Right renal pelvis (tissue), 4 donors: ENCODE measurements at places on chromosomes 1 and 21. TPM values are rescaled to one million over a fixed set of nuclear protein-coding genes. Genes with fewer than 3 reads are reported as not detected.

DNA sequence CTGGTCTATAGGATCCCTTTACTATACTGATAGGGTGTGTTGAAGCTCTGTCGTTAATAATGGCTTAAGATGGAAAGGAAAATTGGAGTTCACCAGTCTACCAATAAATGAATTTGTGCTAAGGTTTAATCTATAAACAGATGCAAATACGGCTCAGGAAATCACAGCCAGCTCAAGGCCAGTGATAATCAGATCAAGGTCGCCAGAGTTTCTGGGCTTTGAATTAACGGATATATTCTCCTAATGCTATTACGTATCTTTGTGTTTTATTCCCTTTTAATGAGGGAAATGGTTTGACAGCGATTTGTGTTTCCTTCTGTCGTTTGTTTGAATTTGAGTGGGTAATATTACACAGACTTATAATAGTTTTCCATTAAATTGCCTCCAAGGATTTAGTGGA lies 279.6 kb downstream of the BACH1 start:
- DNase-seq: no peak

The PUM1 gene
- 124 TPM for polyA plus RNA-seq

GRCh38 chr1:29547300-29547699 lies 311.0 kb downstream of the PTPRU start:
- DNase-seq: no peak

GRCh38 chr1:198922638-198923430 lies 284.0 kb downstream of the PTPRC start:
- no peak for DNase-seq

- no peak for DNase-seq
Measured at GRCh38 chr1:20114021-20114648, 5.2 kb downstream of the PLA2G2D start.

The TSACC gene
- 0.64 TPM for polyA plus RNA-seq

The SELE gene
- 0.46 TPM for polyA plus RNA-seq

DNA sequence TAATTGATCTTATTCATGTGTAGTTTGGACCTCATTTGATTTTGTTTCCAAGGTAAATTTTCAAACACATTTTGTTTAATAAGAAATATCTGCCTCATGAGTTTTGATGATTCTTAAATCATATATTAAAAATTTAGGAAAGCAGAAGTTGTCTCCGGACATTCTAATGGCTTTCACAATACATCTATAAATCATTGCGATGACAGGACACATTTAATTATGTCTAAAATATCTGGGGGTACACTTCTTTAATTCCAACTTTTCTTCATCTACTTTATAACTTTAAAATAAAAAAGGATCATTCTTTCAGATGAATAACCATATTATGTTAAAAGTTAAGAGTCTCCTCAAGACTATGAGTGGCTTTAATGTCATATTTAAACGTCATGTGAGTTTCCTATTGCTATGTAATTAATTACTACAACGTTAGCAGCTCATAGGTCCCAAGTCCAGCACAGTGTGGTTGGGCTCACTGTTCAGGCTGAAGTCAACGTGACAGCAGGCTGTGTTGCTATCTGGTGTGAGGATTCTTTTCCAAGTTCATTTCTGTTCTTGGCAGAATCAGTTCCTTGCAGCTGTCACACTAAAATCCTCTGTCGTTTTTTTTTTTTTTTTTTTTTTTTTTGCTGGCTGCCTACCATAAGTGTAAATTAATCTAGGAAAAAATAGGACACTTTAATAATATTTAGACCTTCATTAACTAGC lies 893.5 kb downstream of the LTN1 start:
- no peak for DNase-seq

GRCh38 chr1:228062812-228063211 lies 19.7 kb upstream of the ARF1 start:
- DNase-seq: no peak
